Body of pancreas (tissue), 4 donors: ENCODE measurements at places on chromosomes 7 and 10. TPM values are rescaled to one million over a fixed set of nuclear protein-coding genes. Genes with fewer than 3 reads are reported as not detected.

DNA sequence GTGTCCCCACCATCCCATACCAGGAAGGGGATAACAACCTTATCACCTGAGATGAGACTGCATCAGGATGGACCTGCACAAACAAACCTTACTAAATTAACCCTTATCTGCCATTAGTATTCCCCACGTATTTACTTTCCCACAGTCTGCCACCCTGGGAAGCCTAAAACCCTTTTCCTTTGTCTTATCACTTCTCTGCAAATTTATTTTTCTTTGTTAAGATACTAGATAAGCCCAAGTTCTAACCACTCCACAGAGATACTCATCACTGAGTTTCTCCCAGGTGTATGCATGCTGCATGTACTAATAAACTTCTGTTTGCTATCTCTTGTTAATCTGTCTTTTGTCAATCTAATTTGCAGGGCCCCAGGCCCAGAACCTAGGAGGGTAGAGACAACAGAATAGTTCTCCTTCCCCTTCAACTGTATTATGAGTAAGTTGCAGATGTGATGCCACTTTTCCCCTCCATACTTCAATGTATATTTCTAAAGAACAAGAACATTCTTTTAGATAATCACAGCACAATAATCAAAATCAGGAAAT is 66.0 kb downstream of the ELMO1 start:
- no peak for DNase-seq

- no peak for DNase-seq
Measured at GRCh38 chr7:123004931-123005330, 9.4 kb upstream of the TAS2R16 start.

DNA sequence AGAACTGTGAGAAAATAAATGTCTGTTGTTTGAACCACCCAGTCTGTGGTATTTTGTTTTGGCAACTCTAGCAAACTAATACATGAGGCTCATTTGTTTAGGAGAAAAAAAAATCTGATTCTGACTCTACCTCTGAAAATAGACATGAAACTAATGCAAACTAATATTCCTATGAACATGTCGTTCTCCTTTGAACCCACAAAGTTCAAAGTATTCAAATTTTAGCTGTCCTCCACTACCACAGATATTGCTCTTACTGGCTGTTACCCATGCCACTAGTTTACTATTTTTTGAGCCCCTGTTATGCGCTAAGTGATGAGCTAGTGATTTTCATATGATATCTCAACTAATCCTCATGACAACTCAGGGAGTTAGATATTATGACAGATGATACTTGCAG is 58.8 kb upstream of the ZNF804B start:
- DNase-seq = no peak

DNA sequence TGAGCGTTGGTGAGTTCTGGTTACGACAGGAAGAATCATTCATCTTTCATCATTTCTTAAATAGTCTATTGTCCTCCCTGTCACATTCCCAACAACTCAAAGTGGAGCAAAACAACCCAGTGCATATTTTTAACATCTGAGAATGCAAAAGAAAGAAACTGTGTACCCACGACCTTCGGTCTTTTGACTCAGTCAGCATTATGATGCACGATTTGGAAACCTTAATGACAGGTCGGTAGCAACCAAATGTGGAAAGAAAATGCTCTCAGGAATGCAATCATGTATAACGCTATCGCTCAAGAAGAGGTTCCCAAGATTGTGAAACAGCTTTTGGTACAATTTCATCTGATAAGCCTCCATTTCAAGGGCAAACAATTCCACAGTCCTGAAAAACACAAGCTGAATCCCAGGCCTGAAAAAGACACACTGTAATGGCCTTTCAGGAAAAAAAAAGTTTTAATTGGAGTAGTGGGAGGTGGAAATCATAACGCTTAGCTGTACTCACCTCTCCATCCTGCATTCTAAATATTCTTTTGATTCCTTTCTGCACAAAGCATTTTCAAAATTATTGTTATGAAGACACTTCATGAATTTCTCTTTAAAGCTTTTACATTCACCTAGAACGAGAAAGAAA is 2.6 kb downstream of the COX19 start:
- DNase-seq = no peak

DNA sequence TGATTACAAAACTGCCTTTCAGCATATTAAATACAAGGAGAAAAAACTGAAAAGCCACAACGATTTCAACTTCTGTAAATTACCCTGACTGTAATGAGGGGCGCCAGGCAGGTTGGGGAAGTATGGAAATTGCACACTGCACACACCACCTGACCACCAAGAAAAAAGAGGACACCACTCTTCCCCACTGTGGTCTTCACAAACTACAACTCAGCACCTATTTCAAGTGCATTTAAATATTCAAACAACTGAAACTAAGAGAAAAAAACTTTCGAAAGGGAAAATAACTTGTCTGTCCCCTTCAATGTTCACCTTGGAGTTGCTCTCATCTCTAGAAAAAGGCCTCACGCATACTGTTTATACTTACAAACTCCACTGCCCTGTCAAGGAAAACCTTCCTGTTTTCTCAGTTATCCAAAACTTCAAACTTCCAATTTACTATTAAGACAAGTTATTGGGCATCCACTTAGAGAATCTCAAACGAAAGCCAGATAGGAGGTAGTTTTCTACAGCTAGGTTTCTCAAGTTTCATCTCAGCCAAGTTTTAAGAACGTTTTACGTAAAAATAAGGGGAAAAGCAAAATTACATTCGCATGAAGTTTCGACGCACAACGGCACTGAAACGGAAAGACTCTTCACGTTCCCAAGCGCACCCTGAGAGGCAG is 1.4 kb downstream of the LARP4B start:
- no peak for DNase-seq

- no peak for DNase-seq
Measured at GRCh38 chr7:141462958-141463357, 88.3 kb upstream of the AGK start.

DNA sequence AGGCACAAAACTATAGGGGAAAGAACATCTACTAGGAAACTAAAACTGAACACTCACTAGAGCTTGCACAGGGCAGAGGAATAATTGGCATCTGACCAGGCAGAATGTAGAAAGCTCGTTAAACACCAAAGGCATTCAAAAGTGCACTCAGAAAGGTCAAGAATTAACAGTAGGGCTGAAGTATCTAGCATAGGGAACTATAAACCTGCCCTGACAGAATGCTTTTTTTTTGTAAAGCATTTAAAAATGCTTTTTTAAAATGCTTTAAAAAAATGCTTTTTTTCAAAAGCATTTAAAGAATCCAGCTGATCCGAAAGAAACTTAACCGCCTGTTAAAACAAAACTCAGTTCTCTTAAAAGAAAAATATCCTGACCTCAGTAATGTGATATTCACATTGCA is 74.6 kb upstream of the EGFR start:
- DNase-seq = no peak

DNA sequence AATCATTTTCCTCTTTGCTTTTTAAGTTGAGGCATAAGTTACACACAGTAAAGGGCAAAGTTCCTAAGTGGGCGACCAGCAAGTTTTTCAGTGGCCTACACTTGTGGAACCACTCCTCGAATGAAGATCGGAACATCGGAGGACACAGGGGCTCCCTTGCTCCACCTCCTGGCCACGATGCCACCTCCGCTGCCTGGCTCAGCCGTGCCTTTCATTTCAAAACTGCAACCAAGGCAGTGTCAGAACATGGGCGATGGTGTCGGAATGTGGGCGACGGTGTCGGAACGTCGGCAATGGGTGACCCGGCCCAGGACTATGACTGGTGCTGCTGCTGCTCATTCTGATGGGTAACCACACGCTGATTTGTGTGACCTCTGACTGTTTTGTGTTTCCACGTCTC is 9.6 kb upstream of the VIPR2 start:
- DNase-seq = no peak

- no peak for DNase-seq
Measured at GRCh38 chr10:4778761-4779160, 47.2 kb upstream of the AKR1E2 start.

GRCh38 chr7:118152149-118152548 is 31.8 kb upstream of the LSM8 start:
- DNase-seq = no peak

The RASSF4 gene
- total RNA-seq = 44.5 TPM

The RSU1 gene
- 21.4 TPM for total RNA-seq

The VAX1 gene
- not detected for total RNA-seq

The FAM25C gene
- not detected for total RNA-seq
